ENCODE measurements at places on chromosomes 5 and 9. TPM values are rescaled to one million over a fixed set of nuclear protein-coding genes. Genes with fewer than 3 reads are reported as not detected.

CCDC183 gene
- 7.3 TPM for total RNA-seq

PCDHA4 gene
- total RNA-seq: 3.8 TPM

GFI1B gene
- total RNA-seq: 0.67 TPM

IL13 gene
- total RNA-seq: not detected

NRG2 gene
- total RNA-seq: 10.8 TPM

PCDHB12 gene
- 1.2 TPM for total RNA-seq

PCDHB8 gene
- total RNA-seq: 0.71 TPM

SPAAR gene
- not detected for total RNA-seq

TLR4 gene
- 0.07 TPM for total RNA-seq

PCDHAC2 gene
- 0.49 TPM for total RNA-seq

PITX1 gene
- 2.7 TPM for total RNA-seq

FYB1 gene
- total RNA-seq: not detected

CLIC3 gene
- total RNA-seq: 0.43 TPM

CAVIN4 gene
- 5.7 TPM for total RNA-seq

CCDC112 gene
- 6.8 TPM for total RNA-seq

PCDHGA4 gene
- 0.80 TPM for total RNA-seq

TOMM5 gene
- 110 TPM for total RNA-seq
